ENCODE measurements at places on chromosomes 11 and 22.

GRCh38 chr11:120540744-120541465 is 29.4 kb downstream of the GRIK4 start:
- no peak for DNase-seq

GRCh38 chr11:130710021-130710420 is 206.3 kb downstream of the SNX19 start:
- DNase-seq: no peak

- no peak for DNase-seq
Observed at GRCh38 chr11:64592656-64593055, 1.6 kb downstream of the SLC22A12 start.

- DNase-seq: peak; percentile 66
Observed at GRCh38 chr22:30425616-30426387, at the start of gene MTFP1. Gene MTFP1, plus strand, starts transcription at chr22:30425768. Its CDS starts 112 bp downstream, at chr22:30425880.

DNA sequence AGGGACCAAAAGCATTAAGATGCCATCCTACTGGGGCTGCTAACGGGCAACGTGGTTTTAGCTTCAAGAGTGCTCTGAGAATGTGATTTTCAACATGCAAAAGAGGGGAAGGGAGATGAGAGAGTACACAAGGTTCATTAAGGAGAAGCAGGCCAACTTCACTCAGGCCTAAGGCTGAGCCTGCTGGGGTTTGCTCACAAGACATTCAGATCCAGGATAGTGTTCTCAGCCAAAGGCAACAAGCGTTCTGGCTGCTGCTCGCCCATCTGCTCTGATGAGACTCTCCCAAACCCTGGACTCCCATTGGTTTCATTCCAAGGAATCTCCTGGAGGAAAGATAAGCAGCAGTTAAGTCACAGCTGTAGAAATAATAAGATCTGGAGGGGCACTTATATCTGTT is 23.6 kb upstream of the UPB1 start:
- DNase-seq: no peak

- no peak for DNase-seq
Observed at GRCh38 chr11:101341578-101341977, 212.0 kb upstream of the PGR start.

- peak; percentile 21 for DNase-seq
Observed at GRCh38 chr11:82682003-82682751, 51.5 kb downstream of the FAM181B start.

- peak; percentile 74 for DNase-seq
Observed at GRCh38 chr11:67265633-67266448, 432 bp upstream of the GRK2 start.

- DNase-seq: no peak
Observed at GRCh38 chr22:50528682-50529415, 963 bp downstream of the TYMP start.

GRCh38 chr11:117394221-117394925 is 66.7 kb downstream of the CEP164 start:
- DNase-seq: no peak

- no peak for DNase-seq
Observed at GRCh38 chr11:68166969-68167368, 45.8 kb upstream of the CHKA start.

GRCh38 chr22:36374603-36375024 is 13.2 kb downstream of the MYH9 start:
- DNase-seq: no peak

DNA sequence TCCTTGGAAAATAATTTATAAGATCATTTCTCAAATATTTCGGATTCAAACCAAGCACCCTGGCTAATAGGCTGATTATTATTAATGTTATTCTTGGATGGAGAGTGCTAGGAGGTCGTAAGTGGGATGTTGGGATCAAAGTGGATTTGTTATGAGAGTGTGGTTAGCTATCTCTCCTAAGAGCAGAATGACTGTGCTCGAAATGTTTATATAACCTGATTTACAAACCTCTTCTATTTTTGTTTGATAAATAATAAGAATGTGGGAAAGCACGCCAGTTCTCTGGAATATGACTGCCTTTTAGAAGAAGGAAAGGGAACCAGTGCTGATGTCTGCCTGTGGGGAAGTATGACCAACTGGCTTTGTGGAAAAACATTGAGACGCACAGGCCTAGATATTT is 527.5 kb downstream of the NTM start:
- no peak for DNase-seq

DNA sequence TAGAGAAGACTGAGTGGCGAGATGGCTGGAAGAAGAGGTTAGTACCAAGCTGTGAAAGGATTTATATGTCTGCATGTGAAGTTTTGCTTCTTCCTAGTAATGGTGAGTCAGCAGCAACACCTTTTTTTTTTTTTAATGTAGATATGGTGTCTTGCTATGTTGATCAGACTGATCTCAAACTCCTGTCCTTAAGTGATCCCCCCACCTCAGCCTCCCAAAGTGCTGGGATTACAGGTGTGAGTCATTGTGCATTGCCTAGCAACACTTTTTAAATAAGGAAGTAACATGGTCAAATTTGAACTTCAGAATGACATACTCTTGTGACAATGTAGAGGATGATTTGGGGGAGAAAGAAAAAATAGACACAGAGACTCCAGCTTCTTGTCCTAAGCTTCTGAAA is 6.5 kb upstream of the CSTPP1 start:
- DNase-seq: no peak
